H1 (cell line): ENCODE measurements at places on chromosomes 12 and 14.

DNA sequence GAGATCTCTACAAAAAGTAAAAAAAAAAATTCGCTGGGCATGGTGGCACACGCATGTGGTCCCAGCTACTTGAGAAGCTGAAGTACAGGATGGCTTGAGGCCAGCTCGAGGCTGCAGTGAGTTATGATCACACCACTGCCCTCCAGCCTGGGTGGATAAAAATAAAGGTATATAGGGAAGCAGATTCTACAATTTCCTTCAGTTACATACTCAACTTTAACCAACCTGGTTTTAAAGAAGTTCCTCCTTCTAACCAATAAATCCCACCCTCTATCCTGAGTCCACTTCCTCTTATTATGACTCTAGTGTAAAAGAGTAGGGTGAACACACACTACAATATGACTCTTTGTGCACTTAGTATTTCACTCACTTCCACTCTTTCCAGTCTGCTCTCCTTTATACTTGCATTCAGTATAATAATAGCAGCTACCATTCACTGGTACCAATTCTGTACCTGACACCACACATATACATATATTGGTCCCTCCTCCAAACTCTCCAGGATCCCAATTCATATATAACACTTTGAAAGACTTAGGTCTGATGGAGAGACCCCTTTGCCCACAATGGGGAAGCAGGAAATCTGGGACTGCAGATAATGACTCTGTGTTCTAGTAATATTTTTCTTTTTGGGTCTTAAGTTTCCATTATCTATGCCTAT is 2.3 kb downstream of the ARF3 start:
- DNase-seq, result no peak

- DNase-seq, result peak; percentile 57
These were observed 64.5 kb downstream of the CRADD start for GRCh38 chr12:93741659-93742109.

DNA sequence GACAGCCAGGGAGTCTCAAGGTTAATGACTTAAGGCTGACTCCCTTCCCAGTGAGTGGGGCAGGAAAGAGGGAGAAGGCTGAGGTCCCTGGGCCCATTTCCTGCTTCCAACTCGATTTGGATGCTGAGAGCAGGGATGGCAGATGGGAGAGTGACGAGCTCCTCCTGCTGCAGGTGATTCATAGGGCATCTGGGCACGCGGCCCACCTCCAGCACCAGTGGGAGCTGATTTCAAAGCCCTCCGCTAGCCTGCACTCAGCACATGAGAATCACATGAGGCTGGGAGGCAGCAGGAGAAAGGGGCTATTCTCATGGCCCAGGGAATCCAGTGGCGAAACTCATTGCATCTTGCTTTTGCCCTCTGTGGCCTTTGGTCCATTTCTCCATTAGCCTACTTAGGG is 90.8 kb downstream of the SSPN start:
- no peak for DNase-seq

GRCh38 chr12:28027947-28028724 is 55.6 kb upstream of the PTHLH start:
- DNase-seq, result no peak

DNA sequence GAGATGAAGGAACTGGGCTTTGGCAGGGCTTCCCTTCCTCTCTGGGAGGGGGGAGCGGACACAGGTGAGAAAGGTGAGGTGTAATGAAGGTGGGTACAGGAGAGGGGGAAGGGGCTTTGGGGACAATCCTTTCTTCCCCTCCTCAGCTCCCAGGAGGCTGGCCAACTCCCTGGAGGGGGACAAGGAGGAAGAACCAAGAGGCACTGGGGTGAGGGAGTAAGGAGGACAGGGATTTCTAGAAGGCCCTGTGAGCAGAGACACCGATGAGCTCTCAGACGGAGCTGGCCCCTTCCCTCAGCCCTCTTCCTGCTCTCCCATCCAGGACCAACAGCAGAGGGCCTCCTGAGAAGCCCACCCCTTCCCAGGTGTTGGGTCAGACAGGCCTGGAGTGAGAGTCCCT is 53.4 kb downstream of the PLEKHG3 start:
- DNase-seq, result no peak

DNA sequence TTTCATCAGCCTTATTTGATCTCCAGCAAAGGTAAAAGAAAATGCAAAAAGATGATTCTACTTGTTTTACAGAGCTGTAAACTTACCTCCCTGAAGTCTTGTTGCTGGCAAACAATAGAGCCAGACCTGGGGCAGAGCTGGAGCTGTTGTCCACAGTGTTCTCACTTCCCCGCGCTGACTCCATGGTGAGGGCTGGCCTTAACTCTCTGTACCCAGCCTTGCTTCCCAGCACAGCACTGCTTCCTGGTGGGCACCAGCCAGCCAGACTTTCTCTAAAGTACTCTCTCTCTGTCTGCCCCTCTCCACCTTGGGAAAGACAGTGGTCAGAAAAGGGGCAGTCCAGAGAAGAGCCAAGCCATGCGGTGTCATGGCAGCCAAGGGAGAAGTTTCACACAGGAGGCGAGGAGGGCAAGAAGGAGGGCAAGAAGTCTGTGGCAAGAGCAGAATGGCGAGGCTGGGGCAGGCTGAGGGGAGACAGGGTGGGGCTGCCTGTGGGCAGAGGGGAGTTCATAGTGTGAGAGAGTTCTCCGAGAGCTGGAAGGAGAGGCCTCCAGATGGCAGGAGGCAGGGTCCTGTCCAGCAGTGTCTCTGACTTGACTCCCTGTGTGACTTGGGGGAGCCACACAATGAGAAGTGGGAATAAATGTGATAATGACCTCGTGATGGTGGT is 9.3 kb downstream of the EVL start:
- DNase-seq, result no peak

DNA sequence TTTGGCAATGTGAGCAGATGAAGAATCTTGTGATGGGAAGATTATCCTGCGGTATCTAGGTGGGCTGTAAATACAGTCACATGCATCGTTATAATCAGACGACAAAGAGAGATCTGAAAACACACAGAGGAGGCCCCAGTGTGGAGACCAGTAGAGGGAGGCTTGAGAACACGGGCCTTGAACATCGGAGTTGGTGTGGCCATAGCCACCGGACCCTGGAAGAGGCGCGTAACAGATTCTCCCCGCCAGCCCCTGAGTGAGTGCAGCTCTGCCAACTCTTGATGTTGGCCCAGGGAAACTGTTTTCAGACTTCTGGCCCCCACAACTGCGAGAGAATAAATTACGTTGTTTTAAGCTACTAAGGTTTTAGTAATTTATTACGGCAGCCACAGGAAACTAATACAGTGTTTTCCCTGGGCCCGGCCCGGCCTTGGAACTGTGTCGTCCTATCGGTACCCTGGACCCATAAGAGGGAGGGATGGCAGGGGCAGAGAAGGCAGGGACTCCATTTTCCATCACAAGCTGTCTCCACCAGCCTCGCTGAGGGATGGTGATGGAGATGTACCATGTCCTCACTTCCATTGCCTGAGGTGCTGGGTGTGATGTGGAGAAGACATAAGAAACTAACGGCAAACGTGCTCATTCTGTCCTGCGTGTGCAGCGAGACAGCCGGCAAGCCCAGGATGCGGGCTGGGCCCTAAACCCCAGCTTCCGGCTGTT is 91.6 kb downstream of the NTF3 start:
- no peak for DNase-seq

- DNase-seq, result no peak
These were observed 70.9 kb downstream of the TRIM9 start for GRCh38 chr14:51023964-51024363.

- peak; percentile 56 for DNase-seq
These were observed 102.7 kb upstream of the TBX5 start for GRCh38 chr12:114508529-114509129.

- DNase-seq, result no peak
These were observed 1.3 kb downstream of the TRAF3 start for GRCh38 chr14:102778338-102779083.

DNA sequence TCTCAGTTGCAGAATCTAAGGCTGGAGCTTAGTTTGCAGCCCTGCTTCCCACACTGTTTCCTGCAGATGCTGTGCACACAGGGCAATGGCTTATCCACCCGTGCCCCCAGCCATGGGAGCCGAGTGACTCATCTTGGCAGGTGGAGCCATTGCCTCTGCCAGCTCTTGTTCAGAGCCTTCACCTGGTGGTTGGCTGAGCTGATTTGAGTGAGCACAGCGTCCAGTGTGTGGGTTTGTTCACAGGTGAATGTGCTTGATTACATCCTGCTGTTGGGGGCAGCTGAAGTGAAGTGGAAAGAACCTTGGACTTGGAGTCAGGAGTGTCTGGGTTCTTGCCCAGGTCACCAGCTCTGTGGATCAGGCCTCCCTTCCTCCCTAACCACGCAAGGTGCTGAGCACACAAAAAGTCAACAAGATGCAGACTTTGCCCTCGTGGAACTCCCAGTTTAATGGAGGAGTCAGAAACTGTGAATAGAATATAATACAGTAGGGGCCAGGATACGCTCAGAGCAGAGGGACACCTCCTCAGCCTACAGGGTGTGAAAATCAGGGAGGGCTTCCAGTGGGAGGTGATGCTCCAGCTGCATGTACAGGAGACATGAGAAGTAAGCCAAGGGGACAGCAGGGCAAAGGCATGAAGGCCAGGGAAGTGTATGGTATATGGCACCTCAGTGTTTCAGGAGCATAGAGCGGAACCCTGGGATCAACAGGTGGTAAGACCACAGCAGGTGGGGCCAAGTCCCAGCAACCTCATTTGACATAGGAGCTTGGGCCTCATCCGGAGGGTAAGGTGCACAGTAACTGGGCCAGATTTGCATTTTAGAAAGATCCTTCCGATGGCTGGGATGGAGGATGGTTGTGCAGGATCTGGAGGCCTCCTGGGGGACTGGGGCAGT is 22.8 kb downstream of the JDP2 start:
- no peak for DNase-seq

DNA sequence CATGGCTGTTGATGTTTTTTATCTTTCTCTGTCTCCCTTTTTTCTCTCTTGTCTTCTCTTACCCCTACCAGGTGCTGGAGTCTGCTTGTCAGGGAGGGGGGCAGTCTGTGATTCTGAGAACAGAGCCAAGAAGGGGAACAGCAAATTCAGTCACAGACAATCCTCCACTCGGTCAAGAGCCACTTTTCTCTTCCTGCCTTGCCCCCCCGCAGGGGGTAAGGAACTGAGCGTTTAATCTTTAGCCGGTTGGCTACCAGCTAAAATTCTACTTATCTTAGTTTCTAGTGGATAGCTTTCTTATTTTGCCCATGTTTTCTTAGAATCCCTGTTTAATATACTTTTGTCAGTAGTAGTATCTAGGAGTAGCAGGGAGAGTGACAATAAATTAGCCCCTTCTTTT is 1.9 kb downstream of the RIMKLB start:
- DNase-seq, result no peak
